ENCODE measurements at places on chromosomes 1 and 21. TPM values are rescaled to one million over a fixed set of nuclear protein-coding genes. Genes with fewer than 3 reads are reported as not detected.

ANXA9 gene
- total RNA-seq: 0.49 TPM

IL10RB gene
- total RNA-seq: 29.4 TPM

GRCh38 chr1:193069748-193070385 lies 10.5 kb downstream of the RO60 start:
- H3K27ac ChIP-seq: peak overlapping the region; percentile 82
- peaks cover 27% of the 10 kb centered on the region for H3K4me1 ChIP-seq
- peak overlapping the region; percentile 13 for H3K4me3 ChIP-seq
- DNase-seq: no peak
- H3K36me3 ChIP-seq: no peaks in the 10 kb centered on the region
- H3K27me3 ChIP-seq: no peaks in the 10 kb centered on the region

DNA sequence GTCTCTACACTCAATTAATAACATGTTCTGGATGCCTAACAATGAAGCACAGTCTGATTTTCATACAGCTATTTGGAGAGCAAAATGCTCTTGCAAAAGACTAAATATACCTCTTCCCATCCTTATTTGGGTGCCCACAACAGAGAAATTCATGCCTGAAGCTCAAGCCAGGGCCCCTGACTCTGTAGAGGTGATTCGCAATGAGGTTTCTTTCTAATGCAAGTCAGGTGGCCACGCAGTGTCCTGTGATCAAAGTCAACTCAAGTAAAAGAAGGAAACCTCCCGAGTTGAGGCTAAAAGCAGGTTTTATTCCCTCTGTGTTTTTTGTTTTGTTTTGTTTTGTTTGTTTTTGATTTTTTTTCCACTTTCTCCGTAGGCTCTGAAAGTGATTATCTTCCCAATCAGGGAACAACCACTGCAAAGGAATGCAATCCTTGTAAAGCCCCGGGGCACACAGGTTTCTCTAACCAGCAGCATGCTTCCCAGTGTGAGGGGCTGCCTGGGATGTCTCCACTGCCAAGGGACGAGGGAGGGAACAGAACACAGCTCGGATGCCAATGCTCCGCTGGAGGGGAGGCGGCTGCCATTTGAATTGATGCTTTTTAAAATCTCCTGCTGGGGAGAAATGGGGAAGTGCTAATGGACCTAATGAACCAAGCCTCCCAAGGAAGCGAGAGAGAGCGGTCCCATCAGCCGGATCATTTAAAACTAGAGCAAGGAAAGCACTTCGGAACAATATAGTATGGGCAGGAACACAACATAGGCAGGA lies 73.8 kb upstream of the SSX2IP start:
- H3K27ac ChIP-seq: no peak overlapping the region
- peaks cover 9% of the 10 kb centered on the region for H3K27me3 ChIP-seq
- H3K4me3 ChIP-seq: no peak overlapping the region
- peaks cover 3% of the 10 kb centered on the region for H3K4me1 ChIP-seq

DNA sequence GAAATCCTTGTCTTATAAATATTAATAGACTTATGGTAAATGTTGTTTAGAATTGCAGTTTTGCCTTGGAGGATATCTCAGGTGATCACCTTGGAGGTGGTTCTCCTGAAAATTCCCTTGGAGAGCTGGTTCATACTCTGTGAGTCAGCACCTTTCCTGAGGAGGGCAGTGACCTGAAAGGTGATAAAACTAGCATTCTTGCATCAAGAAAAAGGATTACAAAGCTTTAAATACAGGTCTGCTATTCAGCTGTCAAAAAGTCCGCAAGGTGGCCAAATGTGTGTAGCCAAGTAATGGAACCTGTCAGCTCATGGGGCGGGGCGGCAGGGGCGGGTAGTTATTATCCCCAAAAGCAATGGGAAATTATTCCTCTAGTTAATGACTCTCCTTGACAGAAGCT lies 52.8 kb upstream of the EDARADD start:
- no peaks in the 10 kb centered on the region for H3K27me3 ChIP-seq
- no peak for DNase-seq
- no peaks in the 10 kb centered on the region for H3K36me3 ChIP-seq
- H3K4me1 ChIP-seq: peaks cover 2% of the 10 kb centered on the region
- no peak overlapping the region for H3K4me3 ChIP-seq
- H3K27ac ChIP-seq: no peak overlapping the region

GFI1 gene
- total RNA-seq: 22.4 TPM

GRCh38 chr1:26378088-26378878 lies 5.7 kb upstream of the ZNF683 start:
- no peaks in the 10 kb centered on the region for H3K36me3 ChIP-seq
- DNase-seq: peak; percentile 87
- no peaks in the 10 kb centered on the region for H3K27me3 ChIP-seq
- peaks cover 58% of the 10 kb centered on the region for H3K4me1 ChIP-seq
- peak overlapping the region; percentile 91 for H3K27ac ChIP-seq
- H3K4me3 ChIP-seq: peak overlapping the region; percentile 74
